ENCODE measurements at places on chromosomes 3 and 15.

GRCh38 chr3:46406788-46407611 is at the start of the genes CCR5AS and CCRL2:
CCR5AS (minus strand) TSS chr3:46407066.
CCRL2 (plus strand) TSS chr3:46407259; CDS start chr3:46408080, 821 bp downstream.
- DNase-seq = no peak

GRCh38 chr3:135040321-135041240 is 245.5 kb downstream of the EPHB1 start:
- no peak for DNase-seq

DNA sequence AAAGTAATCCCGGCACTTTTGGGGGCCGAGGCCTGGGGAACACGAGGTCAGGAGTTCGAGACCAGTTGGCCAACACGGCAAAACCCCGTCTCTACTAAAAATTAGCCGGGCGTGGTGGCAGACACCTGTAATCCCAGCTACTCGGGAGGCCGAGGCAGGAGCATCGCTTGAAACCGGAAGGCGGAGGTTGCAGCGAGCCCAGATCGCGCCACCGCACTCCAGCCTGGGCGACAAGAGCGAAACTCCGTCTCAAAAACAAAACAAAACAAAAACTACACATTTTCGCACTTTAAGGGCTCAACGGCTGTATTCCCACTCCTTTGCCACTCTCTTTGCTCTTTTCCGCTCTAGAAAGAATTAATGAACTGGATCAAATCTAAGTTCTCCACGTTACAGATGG is 763 bp upstream of the TRNT1 start:
- DNase-seq = no peak

- no peak for DNase-seq
Measured at GRCh38 chr15:33068511-33068990, 126.0 kb downstream of the FMN1 start.

DNA sequence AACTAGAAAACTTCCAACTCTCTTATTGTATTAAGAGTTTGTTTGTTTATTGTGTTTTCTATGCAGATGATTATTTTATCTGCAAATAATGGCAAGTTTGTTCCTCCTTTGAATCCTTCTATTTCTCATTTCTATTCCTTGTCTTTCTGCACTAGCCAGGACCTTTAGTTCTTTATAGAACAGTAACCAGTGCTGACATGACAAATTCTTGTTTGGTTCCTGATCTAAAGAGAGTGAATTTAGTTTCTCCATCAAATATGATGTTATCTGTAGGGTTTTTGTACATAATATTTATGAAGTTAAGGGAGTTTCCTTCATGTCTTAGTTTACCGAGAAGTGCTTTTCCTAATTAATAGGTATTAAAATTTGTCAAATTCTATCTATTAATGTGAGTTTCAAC is 100.8 kb upstream of the STRIT1 start:
- DNase-seq = no peak

Data from NAMALWA (cell line).